Keratinocyte (primary cell): ENCODE measurements at places on chromosomes 13 and 19.

GRCh38 chr19:41076286-41076685, 12.0 kb upstream of the CYP2A13 start:
- no peak for DNase-seq

DNA sequence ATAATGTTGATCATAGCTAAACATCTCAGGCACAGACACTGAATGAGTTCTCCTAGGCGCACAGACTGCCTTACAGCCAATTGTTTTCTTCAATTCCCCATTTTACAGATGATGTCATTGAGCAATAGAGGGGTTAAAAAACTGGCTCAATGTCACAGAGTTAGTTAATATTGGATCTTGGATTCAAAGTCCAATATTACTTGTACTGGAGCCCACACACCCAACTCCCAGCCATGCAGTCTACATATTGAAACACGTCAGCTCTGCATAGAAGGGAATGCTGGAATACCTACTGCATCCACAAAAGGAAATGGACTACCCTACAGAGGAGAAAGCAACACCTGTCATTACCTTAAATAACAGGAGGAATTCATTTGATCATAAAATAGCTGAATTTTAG, 76.1 kb upstream of the SLC15A1 start:
- DNase-seq: no peak

DNA sequence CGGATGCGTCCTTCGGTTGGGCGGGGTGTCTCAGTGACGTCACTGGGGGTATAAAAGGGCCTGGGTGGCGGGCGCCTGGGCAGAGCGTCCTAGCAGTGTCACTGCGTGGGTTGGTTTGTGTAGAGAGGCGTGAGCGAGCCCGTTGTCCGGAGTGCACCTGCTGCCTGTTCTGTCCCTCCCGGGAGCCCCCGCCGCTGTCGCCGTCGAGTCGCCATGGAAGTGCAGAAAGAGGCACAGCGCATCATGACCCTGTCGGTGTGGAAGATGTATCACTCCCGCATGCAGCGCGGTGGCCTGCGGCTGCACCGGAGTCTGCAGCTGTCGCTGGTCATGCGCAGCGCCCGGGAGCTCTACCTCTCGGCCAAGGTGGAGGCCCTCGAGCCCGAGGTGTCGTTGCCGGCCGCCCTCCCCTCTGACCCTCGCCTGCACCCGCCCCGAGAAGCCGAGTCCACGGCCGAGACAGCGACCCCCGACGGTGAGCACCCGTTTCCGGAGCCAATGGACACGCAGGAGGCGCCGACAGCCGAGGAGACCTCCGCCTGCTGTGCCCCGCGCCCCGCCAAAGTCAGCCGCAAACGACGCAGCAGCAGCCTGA, 2.9 kb downstream of the IER2 start:
- DNase-seq: peak; percentile 95

- DNase-seq: no peak
These were observed 260.9 kb downstream of the DCT start for GRCh38 chr13:94218537-94218936.

- DNase-seq: no peak
These were observed 5.2 kb upstream of the ZNF579 start for GRCh38 chr19:55585658-55586339.

DNA sequence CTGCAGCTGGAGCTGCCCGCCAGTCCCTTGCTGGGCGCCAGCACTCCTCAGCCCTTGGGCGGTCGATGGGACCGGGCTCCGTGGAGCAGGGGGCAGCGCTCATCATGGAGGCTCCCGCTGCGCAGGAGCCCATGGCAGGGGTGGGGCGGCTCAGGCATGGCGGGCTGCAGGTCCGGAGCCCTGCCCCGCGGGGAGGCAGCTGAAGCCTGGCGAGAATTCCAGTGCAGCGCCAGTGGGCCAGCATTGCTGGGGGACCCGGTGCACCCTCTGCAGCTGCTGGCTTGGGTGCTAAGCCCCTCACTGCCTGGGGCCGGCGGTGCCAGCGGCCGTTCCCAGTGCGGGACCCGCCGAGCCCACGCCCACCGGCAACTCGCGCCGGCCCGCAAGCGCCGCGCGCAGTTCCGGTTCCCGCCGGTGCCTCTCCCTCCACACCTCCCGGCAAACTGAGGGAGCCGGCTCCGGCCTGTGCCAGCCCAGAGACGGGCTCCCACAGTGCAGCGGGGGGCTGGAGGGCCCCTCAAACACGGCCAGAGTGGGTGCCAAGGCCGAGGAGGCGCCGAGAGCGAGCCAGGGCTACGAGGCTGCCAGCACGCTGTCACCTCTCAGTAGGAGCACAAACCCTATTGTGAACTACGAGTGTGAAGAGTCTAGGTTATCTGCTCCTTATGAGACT, 687.1 kb downstream of the PCDH17 start:
- no peak for DNase-seq

GRCh38 chr13:42334329-42334706, 62.4 kb downstream of the AKAP11 start:
- DNase-seq: no peak

GRCh38 chr13:99434258-99434788, 66.9 kb upstream of the TM9SF2 start:
- DNase-seq: no peak

DNA sequence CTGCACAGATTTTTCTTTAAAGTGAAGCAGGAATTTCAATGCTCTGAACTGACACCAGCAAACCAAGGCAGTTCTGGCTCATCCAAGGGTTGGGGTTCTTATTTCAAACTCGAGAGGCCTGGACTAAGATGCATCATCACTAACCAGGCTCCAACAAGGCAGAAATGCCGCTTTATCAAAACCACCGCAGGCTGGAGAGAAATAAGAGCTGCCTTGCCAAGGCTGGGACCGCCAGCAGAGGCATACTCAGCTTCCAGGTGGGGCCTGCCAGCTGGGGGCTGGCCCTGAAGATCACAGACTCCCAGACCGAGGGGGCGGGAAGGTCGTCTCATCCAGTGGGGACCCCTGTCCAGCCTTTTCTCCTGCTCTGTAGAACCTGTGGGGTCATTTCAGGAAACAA, 37.4 kb upstream of the GAS6 start:
- DNase-seq: no peak

- DNase-seq: no peak
These were observed 10.2 kb downstream of the DOT1L start for GRCh38 chr19:2173767-2174577.

GRCh38 chr13:51721496-51721895, 82.5 kb downstream of the DHRS12 start:
- no peak for DNase-seq
